Activated CD4-positive, alpha-beta T cell treated with anti-CD3 and anti-CD28 coated beads for 1 hour (primary cell): ENCODE measurements at places on chromosomes 7 and 10.

DNA sequence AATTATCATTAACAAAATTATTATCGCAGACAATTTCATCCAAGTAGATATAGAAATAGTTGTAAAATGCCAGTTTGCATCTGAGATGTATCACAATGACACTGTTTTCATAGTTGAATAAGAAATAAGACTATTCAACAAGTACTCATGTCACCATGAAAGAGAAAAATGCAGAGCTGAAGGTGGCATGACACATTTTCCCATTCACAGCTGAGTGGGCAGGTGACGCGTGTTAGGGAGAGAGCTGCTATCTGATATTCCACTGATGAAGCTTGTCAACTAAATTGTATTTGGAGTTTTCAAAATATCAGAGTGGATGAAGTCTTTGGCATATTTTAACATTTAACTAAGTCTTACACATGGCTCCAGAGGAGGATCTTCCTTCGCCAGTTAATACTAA is 70.3 kb upstream of the HDAC9 start:
- DNase-seq, result no peak

DNA sequence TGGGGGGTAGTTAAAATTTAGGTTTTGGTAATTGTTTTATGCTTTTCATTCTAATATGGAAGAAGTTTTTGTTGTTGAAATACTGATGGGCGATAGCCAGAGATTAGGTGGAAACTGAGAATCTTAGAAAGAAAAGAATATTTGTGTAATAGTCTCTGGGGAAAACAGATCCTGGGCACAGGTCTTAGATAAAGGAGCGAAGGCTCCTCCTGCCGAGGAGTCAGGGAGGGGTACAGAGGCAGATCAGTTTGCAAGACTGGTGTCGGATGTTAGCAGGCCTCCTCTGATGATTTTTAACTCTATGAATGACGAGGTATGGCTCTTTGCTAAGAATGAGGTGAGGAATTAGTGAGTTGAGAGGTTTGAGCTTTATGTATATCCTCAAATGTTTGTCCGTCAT is 339.7 kb downstream of the HGF start:
- DNase-seq, result no peak

DNA sequence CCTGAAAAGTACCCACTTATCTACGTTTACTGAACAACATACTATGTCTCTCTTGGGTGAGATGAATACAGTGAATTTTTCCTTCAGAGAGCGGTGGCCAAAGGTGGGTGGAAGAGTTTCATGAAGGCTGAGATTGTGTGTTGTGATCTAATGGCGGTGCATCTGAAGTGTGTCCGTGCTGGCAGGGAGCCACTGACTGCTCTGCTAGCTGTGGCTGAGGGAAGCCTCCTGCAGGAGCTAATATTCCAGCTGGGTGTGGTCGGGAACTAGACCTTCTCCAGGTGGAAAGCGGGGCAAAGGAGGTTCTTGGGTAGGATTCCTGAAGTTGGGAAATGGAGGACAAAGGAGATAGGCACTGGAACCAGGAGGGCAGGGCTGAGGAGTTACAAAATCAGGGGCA is 69.2 kb upstream of the GRB10 start:
- DNase-seq, result no peak

DNA sequence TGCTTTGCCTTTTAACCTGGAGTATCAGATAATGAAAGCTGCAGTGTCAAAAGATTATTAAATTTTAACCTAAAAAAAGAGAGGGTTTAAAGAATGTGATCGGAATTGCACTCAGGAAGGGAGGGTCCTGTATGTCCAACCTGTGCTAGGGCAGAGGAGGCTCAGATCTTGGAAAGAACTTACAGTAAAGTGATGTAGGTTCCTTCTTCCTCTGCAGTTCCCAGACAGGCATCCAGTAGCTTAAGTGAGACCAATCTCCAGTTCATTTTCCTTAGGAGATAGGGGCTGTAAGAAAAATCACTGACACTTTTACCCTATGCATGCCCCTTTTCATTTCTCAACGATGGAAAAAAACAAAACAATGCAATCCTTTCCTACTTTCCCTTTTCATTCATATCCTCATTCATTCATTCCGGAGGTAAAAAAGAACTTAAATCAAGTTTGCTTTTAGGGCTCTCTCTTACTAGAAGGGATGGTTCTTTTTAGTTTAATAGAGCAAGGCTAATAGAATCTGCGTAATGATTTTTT is 28.3 kb downstream of the EXOC6 start:
- DNase-seq, result no peak

DNA sequence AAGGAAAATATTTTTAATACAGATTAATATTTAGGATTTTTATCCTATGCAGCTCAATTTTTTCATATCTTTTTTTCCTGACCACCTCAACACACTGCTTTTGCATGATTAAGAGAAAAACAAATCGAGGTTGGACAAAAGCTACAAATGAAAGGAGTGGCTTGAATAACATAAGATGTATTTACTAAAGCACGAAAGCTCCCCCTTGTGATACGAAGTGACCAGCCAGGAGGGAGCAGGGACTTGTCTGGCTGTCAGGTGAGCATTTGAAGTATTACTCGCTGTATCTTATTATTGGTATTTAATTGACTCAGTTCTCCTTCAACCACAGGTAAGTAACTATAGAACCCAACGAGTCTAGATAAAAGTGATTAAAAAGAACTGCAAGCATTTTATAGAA is 265.2 kb upstream of the PHF14 start:
- no peak for DNase-seq

DNA sequence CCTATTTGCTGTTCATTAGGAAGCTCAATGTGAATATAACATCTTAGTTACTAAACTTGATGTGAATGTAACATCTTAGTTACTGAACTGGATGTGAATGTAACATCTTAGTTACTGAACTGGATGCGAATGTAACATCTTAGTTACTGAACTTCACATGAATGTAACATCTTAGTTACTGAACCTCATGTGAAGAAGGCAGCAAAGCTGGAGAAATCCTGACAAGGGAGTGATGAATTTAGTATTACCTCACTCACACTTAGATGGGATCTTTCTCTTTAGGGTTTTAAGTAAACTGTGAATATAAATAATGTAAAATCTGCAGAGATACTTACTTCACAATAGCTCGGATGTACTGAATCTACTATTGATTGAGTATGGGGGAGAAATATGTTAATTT is 73.6 kb downstream of the ETV1 start:
- no peak for DNase-seq

DNA sequence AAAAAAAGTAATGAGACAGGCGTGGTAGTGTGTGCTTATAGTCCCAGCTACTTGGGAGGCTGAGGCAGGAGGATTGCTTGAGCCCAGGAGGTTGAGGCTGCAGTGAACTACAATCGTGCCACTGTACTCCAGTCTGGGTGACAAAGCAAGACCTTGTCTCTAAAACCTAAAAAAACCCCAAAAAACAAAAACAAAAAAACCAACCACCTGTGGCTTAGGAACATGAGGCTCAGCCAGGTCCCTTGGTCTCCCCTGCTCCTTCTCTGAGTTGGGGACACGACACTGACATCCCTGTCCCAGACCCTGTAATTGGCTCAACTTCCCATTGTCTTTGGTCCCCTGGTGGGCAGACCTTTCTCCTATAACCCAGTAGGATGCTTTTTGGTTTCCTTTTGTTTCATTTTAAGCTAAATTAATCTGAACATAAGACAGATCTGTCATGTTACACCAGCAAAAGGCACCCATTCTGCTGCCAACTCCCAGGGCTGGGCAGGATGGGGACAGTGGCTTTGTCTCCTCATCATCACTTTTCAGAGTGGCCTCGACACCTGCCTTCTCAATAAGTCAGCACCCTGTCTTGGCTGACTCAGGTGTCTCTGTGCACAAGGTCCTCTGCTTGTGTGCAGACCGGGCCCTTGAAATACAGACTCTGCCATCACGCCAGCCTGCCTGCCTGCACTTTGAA is 74.4 kb downstream of the MYL10 start:
- no peak for DNase-seq

GRCh38 chr10:50937230-50937907 is 51.9 kb upstream of the A1CF start:
- DNase-seq, result no peak

- DNase-seq, result no peak
These were observed 38.4 kb upstream of the NPFFR1 start for GRCh38 chr10:70321897-70322890.

DNA sequence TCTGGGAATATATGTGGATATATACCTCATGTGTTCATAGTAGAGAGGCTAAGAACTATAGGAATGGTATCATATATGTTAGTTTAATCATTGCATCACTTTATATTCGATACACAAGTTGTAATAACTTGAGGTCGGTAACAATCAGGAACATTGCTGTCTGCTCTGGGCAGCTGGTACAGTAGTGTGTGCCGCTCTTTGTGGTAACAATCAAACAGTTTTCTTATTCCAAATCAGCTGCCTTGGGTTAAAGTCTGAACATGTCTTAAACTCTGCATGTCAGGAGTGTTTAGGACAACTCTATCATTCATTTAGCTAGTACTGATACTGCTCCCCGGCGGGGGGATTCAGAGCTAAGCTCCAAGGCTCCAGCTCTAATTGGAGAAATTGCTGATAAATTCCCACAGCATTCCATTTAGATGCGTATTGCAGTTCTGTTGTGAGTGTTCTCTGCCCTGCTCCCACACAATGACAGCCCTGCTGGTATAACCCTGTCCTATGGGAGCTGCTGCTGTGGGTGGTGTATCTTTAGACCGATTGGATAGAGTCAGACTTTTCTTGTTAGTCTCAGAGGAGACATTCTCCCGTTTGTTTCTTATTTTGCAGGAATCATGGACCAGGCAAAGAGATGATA is 707.5 kb upstream of the FZD8 start:
- DNase-seq, result no peak

DNA sequence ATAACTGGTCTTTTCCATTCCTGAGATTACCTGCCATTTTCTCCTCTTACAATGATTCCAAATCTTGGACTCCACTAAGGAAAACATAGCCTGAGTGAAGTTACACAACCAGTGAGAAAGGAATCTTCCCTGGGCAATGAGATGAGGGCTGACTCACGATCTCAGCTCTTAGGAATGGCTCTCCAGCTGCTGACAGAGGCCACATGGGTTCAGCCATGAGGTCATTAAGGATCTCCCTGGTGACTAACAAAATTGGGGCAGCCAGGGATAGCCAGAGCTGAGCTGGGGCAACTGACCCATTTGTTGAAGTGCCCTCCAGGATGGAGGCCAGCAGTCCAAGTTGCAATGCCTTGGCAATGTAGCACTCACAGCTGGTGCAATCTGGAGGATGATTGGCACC is 78.7 kb upstream of the MKLN1 start:
- no peak for DNase-seq

DNA sequence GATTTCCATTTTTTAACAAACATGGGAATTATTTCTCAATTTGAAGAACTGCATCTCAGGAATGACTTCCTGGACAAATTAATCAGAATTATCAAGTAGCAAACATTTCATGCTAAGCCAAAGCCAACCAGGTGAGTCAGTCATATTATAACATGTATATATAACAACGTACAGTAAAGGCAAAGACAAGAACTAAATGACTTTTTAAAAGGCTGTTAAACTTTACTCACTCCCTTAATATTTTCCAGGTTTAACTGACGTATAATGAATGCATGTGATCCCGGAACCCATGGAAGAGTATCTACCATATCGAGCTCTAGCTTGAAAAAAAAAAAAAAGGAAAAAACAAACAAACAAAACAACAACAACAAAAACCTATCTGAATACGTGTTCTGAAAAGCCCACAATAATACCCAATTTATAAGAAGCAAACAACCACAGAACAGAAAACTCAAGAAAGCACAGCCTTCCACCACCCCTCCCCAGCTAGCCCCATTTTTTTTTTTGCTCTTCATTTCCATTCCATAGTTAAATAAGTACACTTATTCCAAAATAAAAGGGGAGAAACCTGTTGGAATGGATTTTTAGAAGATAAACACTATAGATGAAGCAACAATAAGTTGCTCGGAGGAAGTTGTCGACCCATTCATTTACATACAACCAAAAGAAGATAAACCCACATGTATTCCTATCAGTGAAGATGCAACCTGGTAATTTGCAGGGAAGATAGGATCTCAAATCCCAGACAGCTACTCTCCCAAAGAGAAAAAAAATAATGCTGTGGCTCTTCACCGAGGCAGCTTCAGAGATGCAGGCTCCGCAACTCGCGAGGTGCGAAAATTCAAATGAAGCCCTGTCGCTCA is 537 bp downstream of the NAPEPLD start:
- DNase-seq, result no peak

DNA sequence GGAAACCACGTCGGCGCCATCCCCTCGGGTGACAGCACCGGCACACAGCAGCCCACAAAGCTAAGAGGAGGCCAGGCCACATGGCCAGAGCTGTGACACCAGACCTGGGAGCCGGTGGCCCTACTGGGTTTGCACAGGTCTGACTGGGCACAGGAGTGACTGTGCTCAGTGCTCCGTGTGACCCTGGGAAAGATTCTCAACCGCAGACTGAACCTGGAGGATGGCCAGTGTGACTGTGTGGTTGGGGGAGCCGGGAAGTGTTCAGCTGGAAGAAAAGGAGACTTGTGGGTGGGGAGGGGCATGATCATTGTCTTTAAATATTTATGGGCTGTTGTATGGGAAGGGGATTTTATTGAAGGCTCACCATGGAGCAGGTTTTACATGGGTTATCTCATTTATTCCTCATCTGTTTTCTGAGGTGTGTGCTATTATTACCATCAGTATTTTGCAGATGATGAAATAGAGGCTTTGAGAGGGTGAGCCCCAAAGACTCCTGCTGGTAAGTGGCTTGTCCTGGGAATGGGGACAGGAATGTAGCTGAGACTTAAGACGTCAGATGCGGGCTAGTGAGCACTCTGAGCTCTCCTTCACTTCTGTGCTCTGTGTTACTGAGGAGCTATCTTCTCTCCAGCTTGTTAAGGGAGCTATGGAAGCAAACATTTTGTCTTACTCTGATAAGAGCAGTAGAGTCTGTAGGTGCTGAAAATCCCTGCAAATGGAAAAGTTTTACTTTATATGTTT is 127.5 kb downstream of the TMEM178B start:
- DNase-seq, result no peak

GRCh38 chr10:119100434-119101238 is 3.3 kb upstream of the DENND10 start:
- no peak for DNase-seq

- no peak for DNase-seq
These were observed 383 bp upstream of the R3HCC1L start for GRCh38 chr10:98134117-98134430.

DNA sequence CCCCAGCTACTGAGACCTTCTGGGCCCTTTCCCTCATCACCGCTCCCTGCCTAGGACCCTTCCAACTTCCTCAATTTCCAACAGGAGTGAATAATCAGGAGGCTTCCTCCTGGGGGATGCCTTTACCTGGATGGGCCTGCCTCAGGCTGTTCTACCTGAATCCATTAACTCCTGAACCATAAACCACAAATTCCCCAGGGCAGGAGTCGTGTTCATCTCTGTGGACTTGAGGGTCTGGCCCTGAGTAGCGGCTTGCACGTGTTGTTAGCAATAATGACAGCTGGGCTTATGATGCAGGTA is 105.1 kb upstream of the GPR26 start:
- no peak for DNase-seq

GRCh38 chr10:47364911-47365310 is 16.7 kb downstream of the RBP3 start:
- no peak for DNase-seq

GRCh38 chr10:60662917-60663614 is 115.2 kb upstream of the CDK1 start:
- DNase-seq, result no peak
